ENCODE measurements at places on chromosomes 7 and 10.

DNA sequence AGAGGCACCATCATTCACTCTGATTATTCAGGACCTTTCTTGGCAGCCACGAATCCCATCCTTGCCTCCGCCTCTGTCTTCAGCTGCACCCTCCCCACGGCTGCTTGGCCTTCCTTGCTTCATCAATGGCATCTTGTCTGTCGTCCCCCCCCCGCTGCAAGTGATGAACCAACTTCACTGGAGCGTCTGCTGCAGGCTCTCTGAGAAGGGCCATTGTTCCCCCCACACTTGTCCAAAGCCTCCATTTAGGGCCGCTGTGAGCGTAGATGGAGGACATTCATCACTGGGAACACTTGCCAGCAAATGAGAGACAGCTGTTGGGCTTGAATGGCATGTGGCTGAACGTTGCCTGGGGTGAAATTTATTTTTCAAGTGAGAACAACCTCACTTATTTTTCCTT lies 20.1 kb downstream of the AFAP1L2 start:
- DNase-seq = no peak

DNA sequence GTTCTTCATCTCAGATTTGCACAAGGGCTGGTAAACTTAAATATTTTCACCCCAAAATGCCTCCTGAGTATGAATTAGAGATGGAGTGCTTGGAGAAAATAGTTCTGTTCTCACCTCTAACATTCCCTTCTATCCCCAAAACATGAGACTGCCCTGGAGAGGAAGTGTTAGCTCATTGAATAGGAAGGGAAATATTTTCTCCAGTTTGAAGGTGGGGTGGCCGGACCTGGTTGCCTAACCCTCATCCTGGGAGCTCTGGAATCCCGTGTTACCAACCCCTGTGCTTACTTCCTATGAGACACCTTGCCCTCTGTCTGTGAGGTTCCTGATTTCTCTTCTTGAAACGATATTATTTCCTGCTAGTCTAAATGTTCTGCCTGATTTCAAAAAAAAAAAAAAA lies 779 bp downstream of the IFIT2 start:
- DNase-seq = no peak

GRCh38 chr7:108535744-108536143 lies 9.8 kb upstream of the PNPLA8 start:
- no peak for DNase-seq

DNA sequence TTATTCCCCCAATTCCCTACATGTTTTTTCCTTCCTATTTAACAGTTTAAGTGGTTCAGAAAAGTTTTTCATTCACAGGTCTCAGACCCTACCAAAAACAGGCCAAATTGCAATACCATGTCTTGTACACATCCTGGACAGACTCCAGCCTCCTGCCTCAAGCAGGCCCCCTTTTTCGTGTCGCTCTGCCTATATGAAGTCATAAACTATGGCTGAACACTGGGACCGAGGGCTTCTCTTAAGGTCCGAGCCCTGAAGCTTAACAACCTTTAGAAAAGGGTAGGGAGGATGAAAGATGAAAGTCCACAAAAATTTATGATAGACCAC lies 1.4 kb downstream of the FBXW4 start:
- DNase-seq = no peak

GRCh38 chr7:106064771-106065574 lies 47.1 kb downstream of the SYPL1 start:
- DNase-seq = no peak

DNA sequence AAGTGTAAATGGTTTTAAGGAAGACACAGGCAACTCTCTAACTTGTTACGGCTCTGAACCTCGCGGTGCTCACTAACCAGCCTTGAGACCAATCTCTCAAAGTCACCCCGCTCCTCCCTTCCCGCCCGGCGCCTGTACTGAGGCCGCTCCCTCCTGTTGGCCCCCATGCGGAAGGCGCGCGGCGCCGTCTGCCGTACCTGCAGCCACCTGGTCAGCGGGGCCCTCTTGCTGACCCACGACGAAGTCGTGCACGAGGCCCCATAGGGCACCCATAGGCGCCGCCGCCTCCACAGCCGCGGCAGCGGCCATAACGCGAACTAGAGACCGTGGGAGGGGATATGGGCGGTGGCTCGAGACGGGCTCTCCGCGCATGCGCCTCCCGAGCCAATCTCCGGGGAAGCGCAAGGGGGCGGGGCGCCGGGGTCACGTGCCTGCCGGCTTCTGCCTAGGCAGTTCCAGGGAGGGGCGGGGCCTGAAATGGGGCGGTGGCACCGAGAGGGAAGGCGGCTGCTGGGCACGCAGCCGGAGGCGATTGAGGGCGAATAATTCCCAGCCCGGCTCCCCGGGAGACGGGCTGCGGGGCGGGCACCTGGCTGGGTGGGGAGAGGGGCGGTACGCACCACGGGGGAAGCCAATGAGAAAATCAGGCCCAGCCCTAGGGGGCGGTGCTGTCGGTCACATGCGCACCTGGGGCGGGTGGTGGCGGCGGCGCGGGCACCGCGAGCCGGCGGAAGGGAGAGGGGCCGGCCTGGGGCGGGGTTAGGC lies at the start of gene MMS19:
MMS19 (minus strand) TSS at position 347 of the 765 bp plus-strand sequence; CDS start at position 309, 38 bp downstream.
- DNase-seq = peak; percentile 98

DNA sequence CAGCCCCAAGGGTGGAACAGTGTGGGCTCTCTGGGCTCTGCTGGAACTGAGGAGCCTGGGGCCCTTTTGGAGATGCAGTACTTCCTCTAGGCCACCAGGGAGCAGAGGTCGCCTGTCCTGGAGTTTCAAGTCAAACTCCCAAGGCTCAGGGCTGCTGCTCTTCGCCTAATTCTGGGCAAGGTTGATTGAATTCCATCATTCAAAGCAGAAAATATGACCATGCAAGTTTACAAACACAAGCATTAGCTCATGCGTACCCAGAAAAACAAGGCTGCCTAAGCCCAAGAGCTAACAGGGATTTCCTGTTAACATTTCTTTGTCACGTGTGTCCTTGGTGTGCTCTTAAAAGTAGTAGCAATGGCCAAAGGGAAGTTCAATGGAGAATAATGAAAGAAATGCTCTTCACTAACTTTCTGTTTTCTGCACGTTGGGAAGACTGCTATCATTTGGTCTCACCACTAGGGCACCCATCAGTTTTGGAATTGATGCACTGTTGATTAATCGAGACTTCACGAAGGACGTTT lies 20.1 kb downstream of the LDB3 start:
- peak; percentile 75 for DNase-seq

DNA sequence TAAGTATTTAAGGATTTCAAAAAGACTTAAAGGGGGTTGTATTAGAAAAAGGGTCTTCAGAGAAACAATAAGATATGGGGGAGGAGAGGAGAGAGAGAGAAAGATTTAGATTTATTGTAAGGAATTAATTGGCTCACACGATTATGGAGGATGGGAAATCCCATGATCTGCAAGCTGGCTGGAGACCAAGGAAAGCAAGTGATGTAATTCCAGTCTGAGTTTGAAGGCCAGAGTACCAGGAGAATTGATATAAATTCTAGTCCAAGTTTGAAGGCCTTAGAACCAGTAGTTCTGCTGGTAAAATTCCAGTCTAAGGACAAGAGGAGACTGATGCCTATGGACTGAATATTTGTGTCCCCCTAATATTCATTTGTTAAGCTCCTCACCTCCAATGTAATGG lies 20.6 kb upstream of the SLC13A1 start:
- DNase-seq = no peak

All from AML-193 (cell line).